H54 (cell line): ENCODE measurements at places on chromosomes 13 and 19.
A peak's percentile ranks its signal among the peaks of the same experiment; 100 is the strongest.

- DNase-seq = no peak
Measured at GRCh38 chr19:28019901-28020300, 1193.0 kb downstream of the UQCRFS1 start.

- peak; percentile 3 for DNase-seq
Measured at GRCh38 chr13:19089315-19089714, 92.3 kb downstream of the TUBA3C start.

GRCh38 chr13:46492946-46493345, 60.0 kb upstream of the LRCH1 start:
- DNase-seq = peak; percentile 6

- DNase-seq = no peak
Measured at GRCh38 chr19:50043967-50044366, 18.2 kb downstream of the ZNF473 start.

GRCh38 chr13:113596321-113597200, 12.0 kb downstream of the TFDP1 start:
- DNase-seq = no peak

DNA sequence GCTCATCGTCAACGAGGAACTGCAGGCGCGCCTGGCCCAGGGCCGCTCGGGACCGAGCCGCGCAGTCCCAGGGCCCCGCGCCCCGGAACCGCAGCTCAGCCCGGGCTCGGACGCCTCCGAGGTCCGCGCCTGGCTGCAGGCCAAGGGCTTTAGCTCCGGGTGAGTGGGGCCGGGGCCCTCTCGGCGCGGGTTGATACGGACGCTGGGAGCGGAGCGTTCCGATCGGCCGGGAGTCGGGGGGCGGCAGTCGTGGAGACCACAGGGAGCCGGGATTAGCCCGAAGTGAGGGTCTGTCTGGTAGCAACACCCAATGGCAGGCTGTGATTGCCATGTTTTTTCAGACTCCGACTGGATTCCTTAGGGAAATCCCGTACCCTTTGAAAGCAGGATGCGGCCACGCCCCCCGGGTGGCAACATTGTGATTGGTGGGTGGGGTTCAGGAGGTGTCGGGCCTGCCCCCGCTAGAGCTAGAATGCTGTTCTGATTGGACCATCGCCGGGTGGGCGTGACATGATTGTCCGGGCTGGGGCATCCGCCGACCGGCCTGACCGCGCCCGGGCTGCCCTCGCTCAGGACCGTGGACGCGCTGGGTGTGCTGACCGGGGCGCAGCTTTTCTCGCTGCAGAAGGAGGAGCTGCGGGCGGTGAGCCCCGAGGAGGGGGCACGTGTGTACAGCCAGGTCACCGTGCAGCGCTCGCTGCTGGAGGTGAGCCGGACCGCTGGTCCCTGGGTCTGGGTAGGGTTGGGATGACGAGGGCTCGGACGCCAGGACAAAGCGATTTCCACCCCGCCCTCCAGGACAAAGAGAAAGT, 11.3 kb downstream of the EPS8L1 start:
- DNase-seq = peak; percentile 99

DNA sequence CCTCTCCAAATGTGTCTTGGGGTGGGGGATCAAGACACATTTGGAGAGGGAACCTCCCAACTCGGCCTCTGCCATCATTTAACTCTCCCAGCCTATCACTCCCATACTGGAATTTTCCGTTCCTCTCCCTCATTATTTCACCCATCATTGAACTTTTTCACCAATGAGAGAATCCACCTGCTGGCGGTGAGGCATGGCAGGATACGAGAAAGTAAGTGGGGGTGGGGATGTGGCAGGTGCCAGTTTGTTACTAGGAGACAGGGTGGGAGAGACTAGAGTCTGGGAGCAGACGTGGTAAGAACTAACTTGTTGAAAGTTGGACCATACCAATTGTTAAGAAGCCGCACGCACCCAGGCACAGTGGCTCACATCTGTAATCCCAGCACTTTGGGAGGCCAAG, 6.9 kb downstream of the GIPR start:
- DNase-seq = no peak

DNA sequence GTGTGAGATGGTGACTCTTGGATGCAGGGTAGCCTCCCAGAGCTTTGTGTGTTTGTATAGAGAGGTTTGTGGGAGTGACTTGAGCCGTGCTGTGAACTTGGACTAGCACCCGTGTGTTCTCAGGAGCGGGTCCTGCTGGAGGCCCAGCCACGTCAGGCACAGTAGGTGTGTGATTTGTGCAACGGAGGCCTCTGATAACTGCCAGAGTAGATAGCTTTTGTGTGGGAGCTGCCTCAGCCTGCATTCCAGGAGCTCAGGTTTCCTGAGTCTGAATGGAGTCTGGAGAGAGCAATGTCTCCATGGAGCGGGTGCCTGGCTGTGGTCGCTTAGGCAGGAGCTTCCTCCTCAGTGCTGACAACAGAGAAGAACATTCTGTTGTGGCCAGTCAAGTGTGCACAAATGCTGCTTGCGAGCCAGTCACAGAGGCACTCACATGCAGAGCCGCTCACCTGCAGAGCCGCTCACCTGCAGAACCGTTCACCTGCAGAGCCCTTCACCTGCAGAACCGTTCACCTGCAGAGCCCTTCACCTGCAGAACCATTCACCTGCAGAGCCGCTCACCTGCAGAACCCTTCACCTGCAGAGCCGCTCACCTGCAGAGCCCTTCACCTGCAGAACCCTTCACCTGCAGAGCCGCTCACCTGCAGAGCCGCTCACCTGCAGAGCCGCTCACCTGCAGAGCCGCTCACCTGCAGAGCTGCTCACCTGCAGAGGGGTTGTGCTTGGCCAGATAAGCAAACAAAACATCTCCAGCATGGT, 32.6 kb downstream of the TFDP1 start:
- no peak for DNase-seq

GRCh38 chr13:98097749-98098148, 45.1 kb upstream of the FARP1 start:
- no peak for DNase-seq

DNA sequence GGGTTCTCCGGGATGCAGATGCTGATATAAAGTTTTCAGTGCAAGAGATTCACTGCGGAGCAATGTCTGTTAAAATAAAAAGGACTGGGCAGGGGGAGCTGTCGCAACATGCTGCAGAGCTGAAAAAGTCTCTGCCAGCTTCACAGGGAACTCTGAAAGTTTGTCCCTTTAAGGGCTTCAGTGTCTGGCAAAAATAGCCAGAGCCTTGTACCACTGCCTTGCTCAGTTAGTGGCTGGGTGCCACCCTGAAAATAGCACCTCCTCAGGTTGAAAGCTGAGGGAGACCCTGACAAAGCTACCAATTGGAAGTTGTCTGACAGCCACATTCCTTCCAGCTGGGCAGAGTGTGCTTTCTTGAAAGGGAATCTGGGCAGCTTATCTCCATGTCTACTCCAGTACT, 3.0 kb upstream of the NDFIP2 start:
- no peak for DNase-seq

DNA sequence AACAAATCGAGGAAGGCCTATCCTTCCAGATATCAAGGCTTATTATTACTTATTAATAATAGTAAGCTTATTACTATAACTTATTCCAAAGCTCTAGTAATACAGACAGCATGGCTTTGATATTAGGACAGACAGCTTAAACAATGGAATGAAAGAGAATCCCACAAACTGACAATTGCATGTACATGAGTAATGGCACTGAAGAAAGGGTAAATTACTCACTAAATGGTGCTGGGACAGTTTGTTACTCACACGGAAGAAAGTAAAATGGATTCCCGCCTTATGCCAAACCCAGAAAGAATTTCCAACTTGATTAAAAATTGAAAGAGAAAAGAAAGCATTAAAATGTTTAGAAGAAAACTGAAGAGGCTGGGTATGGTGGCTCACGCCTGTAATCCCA, 60.3 kb downstream of the MIPEP start:
- no peak for DNase-seq

DNA sequence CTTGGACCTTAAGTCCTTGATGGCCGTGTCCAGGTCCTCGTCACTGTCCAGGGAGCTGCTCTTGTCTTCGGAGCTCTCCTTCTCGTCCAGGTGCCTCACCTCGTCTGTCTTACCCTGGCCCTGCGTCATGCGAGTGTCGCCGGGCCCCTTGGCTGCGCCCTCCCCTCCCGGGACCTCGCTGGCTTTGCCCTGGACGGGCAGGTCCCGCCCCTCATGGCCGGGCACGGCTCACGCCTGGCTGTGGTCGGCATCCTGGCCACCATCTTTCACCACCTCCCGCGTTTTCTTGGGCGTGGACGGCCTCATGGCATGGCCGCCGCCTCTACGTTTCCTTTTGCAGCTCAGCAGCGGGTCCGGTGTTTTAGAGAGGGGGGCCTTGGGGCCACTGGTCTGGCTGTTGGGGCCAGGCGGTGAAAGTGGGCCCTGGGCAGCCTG, 14.8 kb downstream of the RB1 start:
- no peak for DNase-seq

DNA sequence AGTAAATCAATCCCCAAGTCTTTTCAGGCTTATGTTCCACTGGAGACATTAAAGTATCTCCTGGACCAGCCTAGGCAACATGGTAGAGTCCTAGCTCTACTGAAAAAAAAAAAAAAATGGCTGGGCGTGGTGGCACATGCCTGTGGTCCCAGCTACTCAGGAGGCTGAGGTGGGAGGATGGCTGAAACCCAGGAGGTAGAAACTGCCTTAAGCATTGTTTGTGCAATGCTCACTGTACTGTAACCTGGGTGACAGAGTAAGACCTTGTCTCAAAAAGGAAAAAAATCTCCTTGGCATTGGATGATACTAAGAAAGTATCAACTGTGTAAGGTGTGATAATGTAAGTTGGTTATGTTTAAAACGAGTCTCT, 8.8 kb downstream of the KLK8 start:
- DNase-seq = no peak

DNA sequence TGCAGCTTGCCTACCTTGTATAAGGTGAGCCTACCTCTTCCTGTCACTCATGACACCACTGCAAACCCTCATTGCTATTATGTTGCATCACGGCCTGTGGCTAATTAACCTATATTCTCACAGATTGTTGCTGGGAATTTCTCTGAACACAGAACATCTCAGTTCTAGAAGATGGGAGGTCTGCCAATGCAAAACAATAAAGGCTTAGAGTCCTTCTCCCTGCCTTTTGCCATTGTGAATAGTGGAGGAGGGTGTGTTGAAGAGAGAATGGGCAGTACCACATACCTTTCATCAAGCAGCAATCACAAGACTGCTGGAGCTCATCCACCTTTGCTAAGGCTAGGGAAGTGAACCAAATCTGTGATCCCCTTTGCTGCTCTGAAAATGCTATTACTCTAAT, 34.4 kb downstream of the WDFY2 start:
- DNase-seq = no peak

DNA sequence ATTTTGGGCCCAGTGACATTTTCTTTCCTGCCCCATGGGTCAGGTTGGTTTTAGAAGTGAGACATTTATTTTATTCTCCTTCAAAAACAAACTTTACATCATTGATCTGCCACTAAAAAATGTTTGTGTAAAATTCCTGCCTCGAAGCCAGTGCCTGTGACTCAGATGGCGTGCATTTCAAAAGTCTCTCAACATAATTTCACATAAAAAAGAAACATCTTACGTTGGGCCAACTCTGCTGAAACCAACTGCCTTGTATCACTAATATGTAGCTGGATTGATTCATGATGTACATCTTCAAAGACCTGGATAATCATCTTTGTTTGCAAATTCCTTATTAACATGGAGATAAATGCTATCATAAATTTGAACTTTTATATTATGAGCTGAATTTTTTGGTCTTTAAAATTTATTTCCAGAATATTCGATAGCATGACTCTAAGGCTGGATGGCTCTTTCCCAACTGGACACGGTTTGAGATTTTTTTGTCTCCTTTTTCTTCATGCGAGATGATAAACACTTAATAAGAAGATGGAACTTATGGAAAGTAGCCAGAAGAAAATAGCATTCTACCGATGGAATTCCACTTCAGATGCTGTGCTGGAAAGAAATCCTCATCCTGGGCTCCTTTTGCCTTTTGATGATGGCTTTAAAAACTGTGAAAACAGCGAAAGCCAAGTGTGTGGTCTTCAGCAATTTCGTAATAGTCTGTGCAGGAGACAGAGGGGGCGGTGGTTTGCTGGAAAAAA, 420.5 kb downstream of the FGF9 start:
- DNase-seq = no peak

DNA sequence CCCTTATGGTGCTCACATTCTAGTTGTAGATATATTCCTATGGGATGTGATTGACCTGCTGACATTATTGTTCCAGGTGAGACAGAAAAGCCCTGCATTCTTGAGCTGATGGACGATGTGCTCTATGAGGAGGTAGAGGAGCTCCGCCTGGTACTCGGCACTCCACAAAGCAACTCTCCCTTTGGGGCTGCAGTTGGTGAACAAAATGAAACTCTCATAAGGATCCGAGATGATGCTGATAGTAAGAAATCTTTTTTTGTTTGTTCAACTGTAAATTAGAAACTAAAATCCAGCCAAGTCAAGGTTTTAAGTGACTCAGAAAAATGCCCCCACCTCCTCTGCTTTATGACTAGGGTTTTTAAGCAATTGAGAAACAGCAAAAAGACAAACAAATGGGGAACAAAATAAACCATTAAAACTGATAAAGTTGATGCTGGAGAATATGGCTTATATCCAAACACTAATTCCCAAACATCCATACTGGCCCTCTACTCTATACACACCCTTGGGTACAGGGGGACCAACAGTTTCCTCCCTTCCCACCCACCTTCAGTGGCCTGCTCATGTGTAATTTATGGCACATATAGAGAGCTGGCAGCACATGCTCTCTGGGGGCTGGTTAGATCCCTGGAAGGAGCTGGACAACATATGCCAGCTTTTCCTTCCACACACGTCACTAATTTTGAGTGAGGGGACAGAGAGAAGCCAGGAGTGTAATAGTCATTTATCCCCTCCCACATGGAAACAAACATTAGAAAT, 139.6 kb downstream of the STOML3 start:
- DNase-seq = no peak

- no peak for DNase-seq
Measured at GRCh38 chr19:29467824-29468401, 57.9 kb upstream of the VSTM2B start.

GRCh38 chr19:5343848-5344247, 3.2 kb upstream of the PTPRS start:
- DNase-seq = no peak

DNA sequence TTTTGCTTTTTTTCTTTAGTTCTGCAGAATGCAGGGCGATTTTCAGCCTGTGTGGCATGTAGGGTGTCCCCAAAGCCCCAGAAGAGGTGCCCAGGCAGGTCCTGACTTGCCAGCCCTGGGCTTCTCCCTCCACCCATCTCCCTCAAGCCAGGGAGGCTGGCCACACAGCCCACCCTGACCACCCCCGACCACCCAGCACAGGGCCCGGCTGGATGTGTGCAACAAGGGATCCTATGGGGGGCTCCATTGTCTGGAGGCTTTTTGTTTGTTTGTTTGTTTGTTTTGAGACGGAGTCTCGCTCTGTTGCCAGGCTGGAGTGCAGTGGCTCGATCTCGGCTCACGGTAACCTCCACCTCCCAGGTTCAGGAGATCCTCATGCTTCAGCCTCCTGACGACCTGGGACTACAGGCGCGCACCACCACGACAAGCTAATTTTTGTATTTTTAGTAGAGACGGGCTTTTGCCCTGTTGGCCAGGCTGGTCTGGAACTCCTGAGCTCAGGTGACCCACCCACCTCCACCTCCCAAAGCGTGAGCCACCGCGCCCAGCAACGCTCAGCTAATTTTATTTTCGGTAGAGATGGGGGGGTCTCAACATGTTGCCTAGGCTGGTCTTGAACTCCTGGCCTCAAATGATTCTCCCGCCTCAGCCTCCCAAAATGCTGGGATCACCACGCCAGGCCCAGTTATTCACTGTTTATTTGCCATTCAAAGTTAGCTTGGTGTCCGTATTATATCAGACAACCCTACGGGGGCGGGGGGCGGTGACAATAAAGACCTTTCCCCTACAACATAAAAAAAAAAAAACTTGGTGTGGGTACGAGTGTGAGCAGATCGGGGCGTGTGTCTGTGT, 7.8 kb upstream of the MKNK2 start:
- DNase-seq = no peak
